ENCODE measurements at places on chromosomes 12 and 14. TPM values are rescaled to one million over a fixed set of nuclear protein-coding genes. Genes with fewer than 3 reads are reported as not detected.

- H3K27ac ChIP-seq, result no peak overlapping the region
- no peaks in the 10 kb centered on the region for H3K36me3 ChIP-seq
- no peak overlapping the region for H3K4me3 ChIP-seq
- H3K4me1 ChIP-seq, result peaks cover 26% of the 10 kb centered on the region
- no peak for DNase-seq
These were observed 218.5 kb downstream of the PHLDA1 start for GRCh38 chr12:75813072-75813471.

DNA sequence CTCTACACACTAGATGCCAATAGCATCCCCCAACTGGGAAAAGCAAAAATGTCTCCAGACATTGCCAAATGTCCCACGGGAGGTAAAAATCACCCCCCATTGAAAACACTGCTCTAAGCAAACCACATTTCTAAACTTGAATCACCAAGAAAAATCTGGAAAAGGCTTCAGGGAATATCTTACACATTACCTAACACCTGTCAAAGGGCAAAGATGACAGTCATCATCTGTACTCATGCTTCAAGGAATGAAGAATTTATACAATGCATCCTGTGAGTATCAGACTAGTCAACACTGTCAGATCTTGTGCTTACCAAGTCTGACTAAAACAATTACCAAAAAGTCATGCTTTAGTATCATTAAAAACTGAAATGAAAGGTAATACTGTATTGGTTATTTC is 161.6 kb upstream of the SOX5 start:
- H3K4me1 ChIP-seq, result peaks cover 6% of the 10 kb centered on the region
- no peak overlapping the region for H3K4me3 ChIP-seq
- no peak for DNase-seq

GRCh38 chr14:22545842-22546721 is 42.9 kb downstream of the DAD1 start:
- H3K4me1 ChIP-seq, result peaks cover 20% of the 10 kb centered on the region
- DNase-seq, result no peak
- H3K27ac ChIP-seq, result no peak overlapping the region
- H3K4me3 ChIP-seq, result no peak overlapping the region
- H3K27me3 ChIP-seq, result peaks cover 93% of the 10 kb centered on the region

DNA sequence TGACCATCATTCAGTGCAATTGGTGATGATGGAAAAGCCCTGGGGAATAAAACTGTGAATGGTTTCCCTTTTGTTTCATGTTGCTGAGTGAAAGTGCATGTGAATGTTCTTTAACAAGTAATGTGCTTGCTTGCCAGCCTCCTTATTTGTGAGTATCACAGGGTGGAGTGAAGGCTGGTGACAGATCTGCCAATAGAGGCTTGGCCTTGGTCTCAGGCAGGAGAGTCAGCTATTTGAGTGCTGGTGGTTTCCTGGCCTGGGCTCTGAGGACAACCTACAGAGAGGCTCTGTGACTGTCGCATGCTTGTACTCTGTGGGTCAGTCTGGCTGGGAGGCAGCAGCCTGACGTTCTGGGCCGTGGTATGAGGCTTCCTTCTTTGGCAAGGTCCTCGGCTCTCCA is 20.7 kb downstream of the KRT85 start:
- H3K36me3 ChIP-seq, result no peaks in the 10 kb centered on the region
- no peak overlapping the region for H3K4me3 ChIP-seq
- no peak for DNase-seq
- peaks cover 7% of the 10 kb centered on the region for H3K27me3 ChIP-seq
- peaks cover 36% of the 10 kb centered on the region for H3K4me1 ChIP-seq

The CCDC63 gene
- total RNA-seq, result not detected

The IQSEC3 gene
- total RNA-seq, result 8.8 TPM

The OVCH1 gene
- total RNA-seq, result not detected

The SLC17A8 gene
- total RNA-seq, result 0.66 TPM

The KRT82 gene
- total RNA-seq, result not detected
